Foreskin keratinocyte (primary cell): ENCODE measurements at places on chromosomes 7 and 10. TPM values are rescaled to one million over a fixed set of nuclear protein-coding genes. Genes with fewer than 3 reads are reported as not detected.

Gene MGMT
- total RNA-seq = 12.6 and 24.6 TPM in 2 replicates

Gene CPN1
- total RNA-seq = not detected in 2 replicates

Gene FIGNL1
- 29.5 and 33.5 TPM in 2 replicates for total RNA-seq

Gene SLC26A5
- total RNA-seq = not detected in 2 replicates

Gene SRRM3
- total RNA-seq = 0.92 and 1.2 TPM in 2 replicates

Gene MORN4
- total RNA-seq = 7.4 and 9.7 TPM in 2 replicates

Gene RET
- 1.2 and 1.3 TPM in 2 replicates for total RNA-seq

Gene TSPAN15
- 7.3 and 8.9 TPM in 2 replicates for total RNA-seq

Gene SLC39A12
- not detected in 2 replicates for total RNA-seq

Gene APBB1IP
- total RNA-seq = not detected in 2 replicates

Gene OR6V1
- total RNA-seq = not detected in 2 replicates

Gene NXPH1
- total RNA-seq = not detected in 2 replicates

Gene C10orf67
- 0.10 and 0.11 TPM in 2 replicates for total RNA-seq
